ENCODE measurements at places on chromosomes 3 and 15. TPM values are rescaled to one million over a fixed set of nuclear protein-coding genes. Genes with fewer than 3 reads are reported as not detected.
A peak's percentile ranks its signal among the peaks of the same experiment; 100 is the strongest.

DNA sequence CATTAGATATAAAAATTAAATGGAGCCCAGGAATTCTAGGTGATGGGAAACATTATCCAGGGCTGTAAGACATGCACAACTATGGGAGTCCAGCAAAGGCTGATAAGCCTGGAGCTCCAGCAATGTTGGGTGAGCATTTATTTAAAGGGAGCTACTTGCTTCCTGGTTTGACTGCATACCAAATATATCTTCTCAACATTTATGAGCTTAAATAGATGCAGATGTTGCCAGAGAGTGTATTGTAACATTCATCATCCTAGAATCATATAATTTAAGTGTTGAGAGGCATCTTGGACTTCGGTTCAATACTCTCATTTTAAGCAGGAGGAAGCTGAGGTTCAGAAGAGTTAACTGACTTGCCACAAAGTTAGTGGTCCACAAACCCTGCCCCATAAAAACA lies 12.2 kb upstream of the POLR2M start:
- no peak for DNase-seq

- peak; percentile 43 for DNase-seq
Measured at GRCh38 chr15:40470423-40471104, at the start of gene CHST14. CHST14 (plus strand) TSS chr15:40470984; CDS start chr15:40471214, 230 bp downstream.

DNA sequence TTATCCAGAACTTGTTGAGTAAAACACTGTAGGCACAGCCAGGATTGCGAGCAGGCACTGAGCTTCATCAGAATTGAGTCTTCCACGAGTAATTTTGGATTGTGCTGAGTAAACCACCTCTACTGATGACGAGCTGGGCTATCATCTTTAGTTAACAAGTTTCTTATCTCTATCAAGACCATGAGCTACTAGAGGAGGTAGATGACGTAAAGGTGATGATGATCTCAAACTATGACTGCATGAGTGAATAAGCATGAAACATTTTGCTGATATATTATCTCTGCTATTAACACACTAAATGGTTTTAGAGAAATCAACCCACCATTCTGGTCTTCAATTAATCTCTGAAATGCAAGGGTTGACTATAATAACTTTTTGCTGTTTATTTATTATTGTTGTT lies 506.0 kb downstream of the GBE1 start:
- DNase-seq, result no peak

DNA sequence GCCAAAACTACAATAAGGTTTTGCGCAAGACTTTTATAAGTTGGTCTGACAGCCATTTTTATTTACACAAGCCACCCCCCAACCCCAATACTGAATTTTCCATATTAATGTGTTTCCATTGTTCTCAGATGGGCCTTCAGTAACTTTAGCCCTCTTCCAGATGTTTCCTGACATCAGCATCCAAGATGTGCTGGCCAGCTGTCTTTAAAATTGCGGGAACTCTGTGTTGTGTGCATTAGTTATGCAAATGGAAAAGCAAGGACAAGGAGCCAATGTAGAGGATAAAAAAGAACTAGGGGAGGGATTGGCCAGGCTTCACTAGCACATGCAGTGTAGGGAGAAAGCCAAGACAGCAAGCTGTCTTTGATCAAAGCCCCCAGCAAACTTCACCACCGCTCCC lies 45.4 kb downstream of the COMMD2 start:
- DNase-seq, result peak; percentile 54

- DNase-seq, result no peak
Measured at GRCh38 chr15:65621638-65622037, at the start of gene SLC24A1. SLC24A1 (plus strand) TSS chr15:65621938; CDS start chr15:65624081, 2,143 bp downstream.

DNA sequence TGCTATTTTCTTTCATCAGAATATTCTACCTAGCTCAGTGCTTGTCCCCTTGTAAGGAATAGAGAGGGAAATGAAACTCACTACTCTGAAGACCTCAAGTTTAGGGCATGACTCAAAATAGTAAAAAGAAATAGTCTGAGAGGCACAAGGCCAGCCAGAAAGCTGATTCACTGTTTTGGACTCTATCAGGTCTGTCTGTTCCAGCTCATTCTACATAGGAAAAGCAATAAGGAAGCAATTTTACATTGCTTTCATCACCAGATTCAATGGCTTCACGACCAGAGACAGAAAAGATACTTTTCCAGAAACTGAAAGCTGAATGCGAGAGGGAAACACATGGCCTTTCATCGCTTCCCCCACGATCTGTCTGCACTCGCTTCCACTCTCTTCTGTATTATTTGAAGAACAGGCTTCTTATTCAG lies 276.0 kb downstream of the GBE1 start:
- DNase-seq, result peak; percentile 78

GRCh38 chr3:64856106-64856505 lies 168.3 kb upstream of the ADAMTS9 start:
- no peak for DNase-seq

DNA sequence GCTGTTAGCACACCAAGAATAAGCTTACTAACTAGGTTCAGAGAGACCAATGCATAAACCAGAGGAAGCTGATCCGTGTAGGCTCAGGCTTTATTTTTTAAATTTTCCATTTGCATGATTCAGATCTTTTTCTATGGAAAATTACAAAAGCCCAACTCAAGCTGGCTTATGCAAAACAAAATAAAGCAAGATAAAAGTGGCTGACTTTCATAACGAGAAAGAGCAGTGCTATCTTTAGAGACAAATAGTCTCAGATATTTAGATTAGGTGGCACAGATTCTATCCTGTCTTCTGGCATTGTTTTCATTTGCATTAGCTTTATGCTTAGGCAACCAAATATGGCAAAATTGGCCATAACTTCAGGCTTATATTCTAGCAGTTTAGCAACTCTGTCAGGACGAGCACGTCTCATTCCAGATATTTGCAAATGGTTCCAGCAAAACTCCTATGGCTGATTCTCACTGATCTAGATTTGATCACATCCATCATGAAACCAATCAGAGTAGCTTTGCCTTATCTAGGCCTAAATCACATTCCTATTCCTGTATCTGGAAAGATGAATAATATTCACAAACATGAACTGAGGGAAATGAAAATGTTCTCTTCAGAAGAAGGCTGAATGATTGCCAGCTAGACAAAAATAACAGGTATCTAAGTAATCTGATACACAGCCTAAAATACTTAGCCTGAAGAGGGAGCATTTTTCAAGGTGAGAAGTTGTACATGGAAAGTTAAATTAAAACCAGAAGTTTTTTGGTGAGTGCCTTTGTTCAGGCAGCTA lies 216.4 kb upstream of the DPPA4 start:
- DNase-seq, result peak; percentile 18

GRCh38 chr15:25810631-25811091 lies 52.5 kb downstream of the ATP10A start:
- DNase-seq, result no peak

- DNase-seq, result no peak
Measured at GRCh38 chr15:31230630-31231485, 95.8 kb upstream of the KLF13 start.

DNA sequence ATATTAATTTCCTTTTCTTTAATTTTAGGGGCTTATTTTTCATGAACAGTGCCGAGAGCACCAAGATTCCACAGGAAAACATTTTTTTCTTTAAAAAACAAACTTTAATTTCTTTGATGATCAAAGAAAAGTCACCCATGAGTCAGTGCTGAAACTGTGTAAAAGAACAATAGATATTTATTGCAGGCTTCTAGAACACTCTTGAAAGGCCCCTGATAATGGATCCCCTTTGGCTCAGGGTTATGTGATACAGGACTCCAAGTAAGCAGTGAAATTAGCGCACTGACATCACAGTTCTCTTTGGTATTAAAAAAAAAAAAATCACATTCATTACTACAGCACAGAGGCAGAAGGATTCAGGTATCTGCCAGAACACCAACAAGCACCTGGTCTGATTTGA lies 66.1 kb upstream of the MYZAP start:
- DNase-seq, result no peak

DNA sequence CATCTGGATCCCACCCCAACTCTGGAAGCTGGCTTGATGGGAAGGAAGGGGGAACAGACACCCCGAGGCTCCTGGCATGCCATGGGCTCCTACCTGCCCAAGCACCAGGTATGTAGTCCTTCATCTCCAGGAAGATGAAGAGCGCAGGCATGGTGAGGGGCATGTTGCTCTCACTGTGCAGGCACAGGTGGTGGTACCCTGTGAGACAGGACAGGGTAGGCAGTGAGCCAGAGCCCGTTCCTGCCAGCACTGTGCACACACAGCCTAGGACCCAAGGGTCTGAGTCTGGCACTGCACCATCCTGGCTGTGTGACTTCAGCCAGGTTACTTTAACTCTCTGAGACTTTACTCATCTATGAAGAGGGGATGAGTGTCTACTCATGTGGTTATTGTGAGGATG lies 9.4 kb upstream of the ANKRD63 start:
- no peak for DNase-seq

GRCh38 chr3:179348325-179349013 lies 960 bp downstream of the MFN1 start:
- DNase-seq, result no peak

GRCh38 chr15:62241135-62241770 lies 76.2 kb upstream of the C2CD4B start:
- no peak for DNase-seq

GRCh38 chr3:143832433-143832832 lies 15.8 kb downstream of the SLC9A9 start:
- peak; percentile 30 for DNase-seq

GRCh38 chr3:193768070-193768394 lies 175.0 kb downstream of the OPA1 start:
- DNase-seq, result peak; percentile 62

GRCh38 chr15:72866182-72866581 lies 82.6 kb upstream of the ADPGK start:
- no peak for DNase-seq

DNA sequence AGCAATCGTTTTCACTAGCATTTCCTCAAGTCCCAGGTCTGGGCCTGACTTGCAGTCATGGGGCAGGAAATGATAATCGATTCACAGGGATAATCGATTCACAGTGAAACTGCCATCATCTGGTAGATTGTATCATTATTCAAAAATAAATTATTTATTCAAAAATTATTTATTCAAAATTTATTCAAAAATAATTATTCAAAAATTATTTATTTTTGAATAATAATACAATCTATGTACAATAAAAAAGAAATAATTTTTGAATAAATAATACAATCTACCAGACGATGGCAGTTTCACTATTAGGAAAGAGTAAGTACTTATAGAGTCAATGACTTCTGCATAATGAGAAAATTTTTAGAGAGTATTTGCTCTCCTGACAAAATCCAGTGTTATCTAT lies 28.1 kb upstream of the PROK2 start:
- DNase-seq, result no peak

DNA sequence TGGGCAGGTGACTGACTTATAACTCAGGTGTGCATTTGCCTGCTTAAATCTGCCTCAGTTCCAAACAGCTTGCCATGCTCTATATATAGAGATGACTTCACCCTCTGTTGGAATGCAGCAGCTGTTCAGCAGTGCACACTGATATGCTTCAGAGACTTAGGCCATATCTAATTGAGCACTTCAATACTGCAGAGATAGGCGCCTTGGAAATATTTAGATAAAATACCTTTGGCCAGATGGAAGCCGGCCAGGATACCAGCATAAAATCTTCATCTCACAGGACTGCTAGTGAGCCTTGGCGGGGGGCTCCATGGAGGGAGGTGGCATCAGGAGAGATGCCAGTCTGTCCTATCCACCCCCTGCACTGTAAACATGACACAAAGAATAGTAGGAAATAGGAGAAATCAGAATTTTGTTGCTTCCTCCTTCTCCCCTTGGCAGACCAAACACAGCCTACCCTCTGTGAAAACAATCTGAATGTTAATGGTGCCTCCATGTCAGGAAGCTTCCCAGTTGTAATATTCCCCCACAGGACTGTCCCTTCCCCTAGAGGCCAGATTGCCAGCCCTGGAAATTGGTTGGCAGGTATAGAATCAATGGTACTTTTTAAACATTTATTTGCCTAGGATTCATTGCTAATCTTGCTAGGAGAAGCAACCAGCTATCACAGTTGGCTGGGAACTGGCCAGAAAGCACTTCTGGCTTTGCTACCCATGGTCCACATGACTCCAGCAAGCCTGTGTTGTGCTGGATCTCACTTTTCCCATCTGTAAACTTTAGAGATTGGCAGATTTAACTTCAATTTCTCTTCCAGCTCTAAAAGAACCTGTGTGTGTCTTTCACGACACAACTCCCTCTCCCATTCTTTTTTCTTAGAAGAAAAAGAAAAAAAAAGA lies 215.5 kb upstream of the KCNMB2 start:
- DNase-seq, result peak; percentile 83

- DNase-seq, result peak; percentile 56
Measured at GRCh38 chr3:153127788-153128187, 34.2 kb upstream of the RAP2B start.

GRCh38 chr3:10286596-10287295 lies 6.0 kb downstream of the GHRL start:
- peak; percentile 74 for DNase-seq

DNA sequence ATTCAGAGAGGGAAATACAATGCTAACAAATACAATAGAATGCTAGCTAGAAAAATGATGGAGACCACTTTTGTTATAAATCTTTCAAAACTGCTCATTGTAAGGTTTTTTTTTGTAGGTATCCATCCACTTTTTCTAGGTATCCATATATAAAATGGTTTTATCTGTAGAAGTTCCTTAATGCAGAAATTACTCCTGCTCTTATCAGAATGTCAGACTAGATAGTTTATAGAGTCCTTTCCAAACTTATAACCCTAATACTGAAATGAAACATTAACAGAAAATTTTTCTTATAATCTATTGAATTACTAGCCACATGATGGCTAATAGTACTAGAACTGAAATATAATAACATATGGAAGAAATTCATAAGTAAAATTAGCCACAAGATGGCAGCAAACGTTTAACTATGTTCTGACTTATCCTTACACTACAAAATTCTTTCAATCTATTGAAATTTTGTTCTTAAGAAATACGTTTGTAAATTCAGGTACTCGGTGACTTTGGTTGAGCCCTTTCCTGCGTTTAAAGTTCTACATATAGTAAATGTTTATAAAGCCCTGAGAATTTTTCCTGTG lies 58.5 kb downstream of the ECT2 start:
- peak; percentile 61 for DNase-seq

DNA sequence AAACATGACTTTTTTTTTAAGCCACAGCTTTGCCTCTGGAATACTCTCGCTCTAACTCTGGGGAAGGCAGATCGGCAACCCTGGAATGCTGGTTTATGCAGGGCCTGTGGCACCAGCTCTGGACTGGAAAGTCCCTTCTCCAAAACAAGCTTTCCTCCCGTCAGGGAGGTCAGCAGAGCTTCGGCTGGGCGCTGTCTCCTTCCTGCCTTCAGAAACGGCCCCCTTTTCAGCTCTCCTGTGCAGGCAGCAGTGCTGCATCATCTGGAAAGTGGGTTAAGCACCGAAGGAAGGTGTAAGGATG lies 42.7 kb upstream of the SKOR1 start:
- DNase-seq, result no peak

- DNase-seq, result no peak
Measured at GRCh38 chr15:64954395-64954794, 35.3 kb downstream of the SPG21 start.

The PRICKLE2 gene
- polyA plus RNA-seq, result 4.1 TPM

The NMNAT3 gene
- 0.12 TPM for polyA plus RNA-seq

The GOLGA6L7 gene
- polyA plus RNA-seq, result not detected

The ECE2 gene
- not detected for polyA plus RNA-seq

The LRRN1 gene
- polyA plus RNA-seq, result 0.40 TPM

The PLA1A gene
- not detected for polyA plus RNA-seq

The SLCO2A1 gene
- polyA plus RNA-seq, result 1.2 TPM

The RAB6B gene
- 1.4 TPM for polyA plus RNA-seq

The CLDN16 gene
- 0.22 TPM for polyA plus RNA-seq

All from IMR-90 (cell line).